ENCODE measurements at places on chromosomes 1 and 21.

DNA sequence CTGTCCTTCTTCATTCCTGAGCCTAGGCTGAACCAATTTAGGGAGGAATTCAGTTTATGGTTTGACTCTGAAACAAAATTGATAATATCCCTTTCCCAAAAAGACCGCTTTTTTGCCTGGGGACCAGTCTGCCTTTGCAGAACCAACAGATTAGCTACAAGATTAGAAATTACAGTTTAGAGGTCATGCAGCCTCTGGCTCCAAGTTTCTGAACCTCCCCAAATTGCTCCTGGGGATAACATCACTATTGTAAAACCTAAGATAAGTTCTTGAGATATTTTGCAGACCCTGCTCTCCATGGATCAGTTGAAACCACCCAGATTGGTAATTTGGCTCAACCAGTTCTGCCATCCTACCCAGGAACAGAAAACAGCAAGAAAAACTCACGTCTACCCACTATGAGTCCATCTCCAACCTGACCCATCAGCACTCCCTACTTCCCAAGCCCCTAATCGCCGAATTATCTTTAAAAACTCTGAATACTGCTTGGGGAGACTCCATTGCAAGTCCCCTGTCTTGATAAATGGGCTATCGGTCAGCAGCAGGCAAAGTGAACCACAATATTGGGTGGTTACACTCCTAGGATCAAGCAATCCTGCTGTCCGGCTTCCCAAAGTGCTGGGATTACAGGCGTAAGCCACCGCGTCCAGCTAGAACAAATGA lies 605 bp upstream of the RABGGTB start:
- DNase-seq: no peak

DNA sequence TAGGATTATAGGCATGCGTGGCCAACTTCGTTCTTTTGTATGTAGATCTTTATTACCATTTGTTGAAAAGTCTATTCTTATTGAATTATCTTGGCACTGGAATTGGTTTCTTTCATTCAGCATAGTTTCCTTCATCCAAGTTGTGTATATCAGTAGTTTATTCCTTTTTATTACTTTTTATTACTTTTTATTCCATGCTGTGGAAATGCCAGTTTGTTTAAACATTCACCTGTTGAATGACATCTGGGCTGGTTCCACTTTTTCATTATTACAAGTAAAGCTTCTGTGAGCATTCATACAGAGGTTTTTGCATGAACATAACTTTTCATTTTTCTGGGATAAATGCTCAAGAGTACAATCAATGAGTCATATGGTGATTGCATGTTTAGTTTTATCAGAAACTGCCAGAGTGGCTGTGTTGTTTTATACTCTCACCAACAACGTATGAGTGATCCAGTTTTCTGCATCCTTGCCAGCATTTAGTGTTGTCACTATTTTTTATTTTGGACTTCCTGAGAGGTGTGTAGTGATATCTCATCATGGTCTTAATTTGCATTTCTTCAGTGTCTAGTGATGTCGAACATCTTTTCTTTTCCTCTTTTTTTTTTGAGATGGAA lies 28.6 kb downstream of the PTPRU start:
- DNase-seq: peak; percentile 70

GRCh38 chr1:183164340-183164739 lies 21.7 kb upstream of the LAMC2 start:
- peak; percentile 94 for DNase-seq

- no peak for DNase-seq
These were observed 139.3 kb upstream of the PALMD start for GRCh38 chr1:99506631-99507030.

DNA sequence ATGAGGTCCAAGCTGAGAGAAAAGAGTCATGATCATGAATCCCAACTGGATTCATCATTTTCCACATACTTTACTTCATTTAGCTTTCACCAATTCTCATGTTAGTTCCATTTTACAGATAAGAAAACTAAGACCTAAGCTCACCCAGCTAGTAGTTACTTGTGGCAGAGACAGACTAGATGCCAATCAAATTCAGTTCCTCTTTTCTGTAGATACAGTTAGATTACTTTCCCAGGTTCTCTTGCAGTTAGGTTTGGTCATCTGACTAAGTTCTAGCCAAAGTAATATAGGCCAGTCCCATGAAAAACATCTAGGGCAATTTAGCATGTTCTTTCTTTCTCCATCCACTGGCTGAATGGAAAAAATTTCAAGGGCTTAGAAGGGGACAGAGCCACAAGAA lies 8.9 kb upstream of the KCND3 start:
- no peak for DNase-seq

DNA sequence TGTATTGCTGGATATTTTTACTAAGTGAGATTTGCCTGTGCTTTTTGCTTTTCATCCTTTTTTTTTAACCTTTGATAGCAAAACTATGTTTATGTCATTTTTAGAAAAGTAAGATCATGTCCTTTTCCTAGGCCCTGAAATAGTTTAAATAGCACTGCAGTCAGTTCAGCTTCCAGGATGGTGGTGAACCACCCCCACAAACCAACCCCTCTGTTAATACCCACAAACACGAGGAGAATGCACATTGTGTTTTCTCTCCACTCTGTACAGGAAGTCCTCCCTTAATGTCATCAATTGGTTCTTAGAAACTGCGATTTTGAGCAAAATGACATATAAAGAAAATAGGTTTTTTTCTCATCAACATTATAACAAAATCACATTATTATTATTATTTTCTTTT lies 117.7 kb upstream of the DSCAM start:
- DNase-seq: no peak

GRCh38 chr1:16237343-16237830 lies 404 bp upstream of the CPLANE2 start:
- no peak for DNase-seq

Measured in mammary epithelial cell (primary cell).